ENCODE measurements at places on chromosomes 12 and 14.

GRCh38 chr12:82329508-82329907, 28.7 kb downstream of the CCDC59 start:
- no peak for DNase-seq

DNA sequence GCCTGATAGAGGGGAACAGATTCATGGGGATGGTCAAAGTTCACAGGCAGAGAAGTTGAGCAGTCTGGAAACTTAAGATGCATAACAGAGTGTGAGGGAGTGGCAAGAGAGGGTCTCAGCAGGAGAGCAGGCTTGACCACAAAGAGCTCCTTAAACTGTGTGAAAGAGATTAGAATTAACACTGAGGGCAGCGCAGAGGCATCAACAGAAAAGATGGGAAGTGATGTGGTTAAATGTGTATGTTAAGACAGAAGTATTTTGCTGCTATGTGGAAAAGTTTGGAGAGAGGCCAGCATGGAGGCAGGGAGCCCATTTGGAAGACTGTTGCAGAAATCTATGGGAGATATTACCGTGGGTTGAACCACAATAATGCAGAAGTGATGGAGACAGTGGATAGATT, 122.7 kb upstream of the LMNTD1 start:
- no peak for DNase-seq

GRCh38 chr14:45253754-45254310, 830 bp upstream of the MIS18BP1 start:
- peak; percentile 16 for DNase-seq

DNA sequence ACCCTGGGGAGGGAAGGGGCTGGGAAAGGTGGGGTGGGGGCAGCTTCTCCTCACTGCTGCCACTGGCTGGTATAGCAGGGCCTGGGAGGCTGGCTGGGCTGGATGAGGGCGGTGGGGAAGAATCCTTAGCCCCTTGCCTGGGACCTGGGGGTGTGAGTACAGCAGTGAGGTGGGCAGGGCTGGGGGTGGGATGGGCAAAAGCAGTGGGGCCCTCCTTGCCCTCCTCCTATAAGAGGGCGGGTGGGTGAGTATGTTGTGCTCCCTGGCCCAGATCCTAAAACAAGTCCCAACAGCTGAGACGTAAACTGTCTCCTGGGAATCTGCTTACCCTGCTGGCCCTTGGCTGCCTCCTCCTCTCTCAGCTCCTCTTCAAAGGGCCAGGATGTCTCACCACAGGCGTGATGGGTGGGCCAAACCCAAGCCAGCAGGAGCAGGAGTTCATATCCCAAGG, 2.2 kb downstream of the NCKAP5L start:
- DNase-seq, result no peak

DNA sequence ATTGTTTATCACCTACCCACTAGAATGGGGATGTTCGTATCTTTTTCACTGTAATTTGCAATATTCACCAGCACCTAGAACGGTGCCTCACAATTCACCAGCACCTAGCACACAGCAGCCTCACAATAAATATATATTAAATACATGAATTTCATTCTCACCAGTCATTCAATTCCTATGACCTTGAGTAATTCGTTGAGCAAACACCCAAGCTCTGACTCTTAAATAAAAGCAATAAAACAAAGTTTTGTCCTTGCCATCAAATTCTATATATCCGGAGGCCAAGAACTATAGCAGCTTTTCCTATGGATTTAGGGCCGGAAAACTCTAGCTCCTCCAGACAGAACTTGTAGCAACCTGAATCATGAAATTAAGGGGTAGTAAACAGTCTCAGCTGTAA, 981 bp downstream of the VTI1B start:
- DNase-seq, result no peak

GRCh38 chr12:131555866-131556265, 155.0 kb upstream of the SFSWAP start:
- DNase-seq, result no peak

DNA sequence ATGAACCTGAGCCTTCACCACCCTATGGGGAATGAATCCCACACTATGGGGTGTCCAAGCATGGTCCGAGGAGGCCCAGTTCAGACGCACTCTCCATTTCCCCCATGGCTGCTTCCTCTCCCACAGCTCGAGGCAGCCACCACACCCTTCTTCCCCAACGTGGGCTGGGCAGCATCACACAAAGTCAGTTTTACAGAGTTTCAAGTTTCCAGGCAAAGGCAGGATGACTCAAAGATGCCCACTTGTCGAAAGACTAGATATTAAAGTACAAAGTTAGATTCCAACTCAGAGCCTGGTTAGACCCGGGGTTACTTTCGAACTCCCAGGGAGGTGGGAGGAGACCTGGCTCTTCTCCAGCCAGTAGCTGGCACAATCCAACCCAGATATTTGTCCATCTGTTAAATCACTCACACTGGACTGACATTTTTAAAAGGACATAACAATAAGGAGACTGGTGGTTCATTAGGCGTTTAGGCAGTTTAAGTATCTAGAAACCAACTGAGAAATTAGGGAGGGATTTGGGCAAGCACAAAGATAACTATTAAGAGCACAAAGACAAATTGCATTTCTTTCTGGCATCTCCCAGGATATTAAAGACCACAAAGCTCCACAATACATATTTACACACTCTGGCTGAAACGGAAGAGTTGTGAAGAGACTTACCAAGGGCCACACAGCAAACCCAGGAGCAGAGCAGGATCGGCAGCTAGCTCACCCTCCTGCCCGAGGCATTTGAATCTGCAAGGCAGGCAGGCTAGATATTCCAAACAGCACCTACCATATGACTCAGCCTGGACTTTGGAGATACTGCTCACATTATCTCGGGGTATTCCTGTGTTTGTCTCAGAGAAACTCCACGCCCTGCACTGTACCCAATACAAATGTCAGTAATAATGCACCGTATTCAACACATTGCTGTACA, 34.8 kb downstream of the TMCC3 start:
- no peak for DNase-seq

DNA sequence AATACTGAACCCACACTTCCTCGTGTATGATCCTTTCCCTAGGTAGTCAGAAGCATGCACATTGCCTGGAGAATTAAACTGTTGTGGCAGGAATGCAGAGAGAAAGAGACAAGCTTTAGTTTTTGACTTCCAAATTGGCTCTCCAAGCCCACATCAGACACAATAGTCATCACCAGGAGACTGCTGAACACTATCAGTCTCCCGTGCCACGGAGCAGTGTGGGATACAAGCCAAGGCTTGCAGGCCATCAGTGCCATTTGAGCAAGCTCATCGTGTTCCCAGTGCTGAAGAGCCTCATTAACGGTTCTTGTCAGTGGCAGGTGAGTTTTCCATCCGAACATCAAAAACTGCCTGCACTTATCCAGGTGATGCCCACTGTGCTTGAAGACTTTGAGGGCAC, 410.8 kb downstream of the NAV3 start:
- DNase-seq, result no peak

DNA sequence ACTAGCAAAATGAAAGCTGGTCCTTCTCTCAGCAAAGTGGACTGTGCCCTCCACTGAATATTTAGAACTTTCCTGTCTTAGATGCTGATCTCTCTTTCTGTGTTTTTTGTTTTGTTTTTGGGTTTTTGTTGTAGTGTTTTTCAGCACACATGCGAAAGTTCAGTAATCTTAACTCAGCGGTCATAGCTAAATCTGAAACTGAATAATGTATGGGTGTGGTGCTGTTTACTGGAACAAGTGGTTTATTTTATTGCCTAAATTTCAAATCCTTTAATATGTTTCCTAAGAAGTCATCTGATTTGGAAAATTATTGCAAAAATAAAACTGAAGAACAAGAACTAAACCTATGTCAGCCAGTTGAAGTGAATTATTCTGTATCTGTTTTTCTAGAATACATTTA, 116.0 kb upstream of the LRIG3 start:
- no peak for DNase-seq

- DNase-seq, result no peak
Measured at GRCh38 chr12:108205864-108206263, 76.8 kb downstream of the WSCD2 start.

- DNase-seq, result no peak
Measured at GRCh38 chr12:119145367-119145766, 33.4 kb upstream of the HSPB8 start.
